ENCODE measurements at places on chromosomes 3 and 15.

DNA sequence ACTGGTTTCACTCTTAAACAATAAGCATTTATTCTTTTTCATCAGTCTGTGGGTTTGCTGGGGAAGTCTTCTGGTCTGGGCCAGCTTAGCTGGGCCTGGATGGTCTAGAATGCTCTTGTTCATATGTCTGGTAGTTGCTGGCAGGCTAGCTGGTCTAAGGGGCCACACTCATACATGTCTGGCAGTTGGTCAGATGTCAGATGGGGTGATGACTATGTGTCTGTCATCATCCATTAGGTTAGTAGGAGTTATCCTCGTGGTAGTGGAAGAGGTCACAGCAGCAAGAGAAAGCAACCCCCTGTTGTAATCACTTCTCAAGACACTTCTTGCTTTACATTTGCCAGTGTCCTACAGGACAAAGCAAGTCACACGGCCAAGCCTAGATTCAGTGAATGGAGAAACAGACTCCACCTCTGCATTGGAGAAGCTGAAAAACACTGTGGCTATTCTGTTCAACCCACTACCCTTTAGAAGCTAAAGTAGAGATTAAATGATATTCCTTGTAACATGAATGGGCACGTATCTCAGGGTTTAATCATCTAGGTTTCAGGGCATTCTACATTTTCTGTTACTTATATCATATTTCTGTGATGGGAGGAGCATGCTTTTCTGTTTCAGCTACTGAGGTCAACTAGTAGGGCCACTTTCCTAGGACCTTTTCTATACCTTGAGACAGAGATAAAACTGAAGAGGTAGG is 5.5 kb upstream of the ARID3B start:
- no peak for DNase-seq

DNA sequence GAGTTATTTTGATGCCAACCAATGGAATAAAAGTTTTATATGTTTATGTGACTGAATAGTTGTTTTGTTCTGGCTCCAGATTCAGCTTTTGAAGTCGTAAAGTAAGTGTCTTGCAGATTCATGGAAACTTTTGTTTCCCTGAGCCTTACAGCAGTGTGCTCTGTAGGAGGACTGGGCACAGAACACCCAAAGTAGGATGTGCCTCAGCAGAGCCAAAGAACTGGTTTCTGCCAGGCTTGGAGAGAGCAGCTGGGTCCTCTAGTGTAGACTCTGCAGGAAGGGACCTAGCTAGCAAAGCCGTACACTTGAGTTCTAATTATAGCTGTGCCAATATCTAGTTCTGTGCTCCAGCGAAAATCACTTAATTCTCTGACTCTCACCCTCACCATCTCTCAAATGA is 261.2 kb upstream of the DNAJC19 start:
- no peak for DNase-seq

DNA sequence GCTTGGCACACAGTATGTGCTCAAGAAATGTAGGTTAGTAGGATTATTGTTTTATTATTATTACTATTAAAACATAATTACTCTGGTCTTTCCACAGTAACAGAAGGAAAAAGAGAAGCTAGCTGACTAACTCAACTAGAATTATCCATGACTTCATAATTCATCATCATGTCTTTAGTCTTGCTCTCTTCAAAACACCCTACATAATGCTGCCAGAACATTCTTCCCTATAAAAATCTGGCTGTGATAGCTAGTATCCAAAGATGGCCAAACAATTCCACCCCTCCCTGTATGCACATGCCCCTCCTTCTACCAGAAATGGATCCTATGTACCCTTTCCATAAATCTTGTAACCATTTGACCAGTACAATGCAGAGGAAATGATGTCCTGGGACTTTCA is 48.8 kb upstream of the SRGAP3 start:
- no peak for DNase-seq

DNA sequence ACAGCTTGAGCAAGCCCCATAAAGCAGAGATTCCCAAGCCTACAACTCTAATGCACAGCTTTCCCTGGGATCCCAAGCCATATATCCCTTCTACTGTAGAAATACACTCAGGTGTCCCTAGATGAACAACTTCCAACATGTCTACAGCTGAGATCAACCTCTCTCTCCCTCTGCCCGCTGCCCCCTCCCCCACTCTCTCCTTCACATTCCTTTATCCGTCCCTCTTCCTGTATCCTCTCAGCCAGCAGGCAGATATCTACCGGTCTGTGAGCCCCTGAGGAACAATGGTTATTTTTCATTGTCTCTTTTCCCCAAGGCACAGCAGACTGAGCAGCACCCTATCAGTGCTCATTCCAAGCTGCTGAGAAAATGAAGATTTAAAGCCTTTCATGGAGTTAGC is 138.6 kb downstream of the SUCLG2 start:
- DNase-seq, result no peak

DNA sequence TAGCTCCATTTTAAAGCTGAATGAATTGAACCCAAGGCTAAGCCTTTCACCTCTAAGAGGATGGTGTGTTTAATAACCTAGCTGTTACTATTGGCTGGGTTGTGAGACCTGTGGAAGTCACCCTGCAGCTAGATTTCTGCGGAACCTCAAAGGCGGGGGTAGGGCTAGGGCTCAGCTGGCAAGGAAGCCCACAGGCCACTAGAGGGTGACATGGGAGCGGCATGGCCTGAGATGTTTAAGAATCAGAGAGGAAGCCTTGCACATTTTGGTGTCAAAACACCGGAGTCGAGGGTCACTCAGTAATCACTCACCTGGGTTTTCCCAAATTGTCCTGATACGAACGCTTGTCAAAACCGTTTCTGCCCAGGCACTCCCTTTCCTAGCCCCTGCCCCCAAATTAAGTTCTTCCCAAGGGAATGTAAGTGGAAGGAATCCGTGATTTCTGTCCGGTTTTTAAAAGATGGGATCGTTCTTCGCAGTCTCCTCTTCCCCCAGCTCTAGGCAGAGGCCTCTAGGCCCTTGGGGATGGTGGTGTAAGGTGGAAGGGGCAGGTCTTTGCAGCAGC is 3.8 kb upstream of the ACAD9 start:
- DNase-seq, result peak; percentile 47

- no peak for DNase-seq
These were observed 259.8 kb downstream of the MAGI1 start for GRCh38 chr3:65778968-65779367.

- peak; percentile 68 for DNase-seq
These were observed 4.9 kb downstream of the PRRT3 start for GRCh38 chr3:9947025-9947995.

DNA sequence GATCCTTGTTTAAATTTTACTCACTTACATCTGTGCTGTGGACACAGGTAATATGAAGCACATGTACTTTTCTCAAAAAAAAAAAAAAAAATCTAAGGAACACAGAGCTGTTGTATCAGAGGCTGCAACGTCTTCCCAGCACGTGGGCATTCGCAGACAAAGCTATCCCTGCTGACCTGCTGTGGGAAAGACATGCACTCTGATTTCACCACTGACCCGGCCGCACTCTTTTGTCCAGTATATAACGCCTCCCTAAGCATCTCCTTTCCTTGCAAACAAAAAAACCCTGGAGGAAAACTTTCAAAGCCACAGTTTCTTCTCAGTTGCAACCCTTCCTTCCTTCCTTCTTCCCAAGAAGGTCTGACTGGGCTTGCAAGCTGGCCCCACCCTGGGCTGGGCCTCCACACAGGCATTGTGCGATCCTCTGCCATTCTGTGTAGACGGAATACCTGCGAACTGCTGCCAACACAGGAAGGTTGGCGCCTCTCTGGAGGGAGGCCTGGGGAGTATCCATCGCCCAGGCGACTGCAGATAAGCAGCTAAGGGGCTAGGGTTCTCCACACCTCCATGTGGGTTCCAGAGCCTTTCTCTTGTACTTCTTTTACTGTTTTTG is 50.8 kb downstream of the SLC12A8 start:
- no peak for DNase-seq

- no peak for DNase-seq
These were observed 59.7 kb upstream of the TMEM108 start for GRCh38 chr3:132978464-132978863.

DNA sequence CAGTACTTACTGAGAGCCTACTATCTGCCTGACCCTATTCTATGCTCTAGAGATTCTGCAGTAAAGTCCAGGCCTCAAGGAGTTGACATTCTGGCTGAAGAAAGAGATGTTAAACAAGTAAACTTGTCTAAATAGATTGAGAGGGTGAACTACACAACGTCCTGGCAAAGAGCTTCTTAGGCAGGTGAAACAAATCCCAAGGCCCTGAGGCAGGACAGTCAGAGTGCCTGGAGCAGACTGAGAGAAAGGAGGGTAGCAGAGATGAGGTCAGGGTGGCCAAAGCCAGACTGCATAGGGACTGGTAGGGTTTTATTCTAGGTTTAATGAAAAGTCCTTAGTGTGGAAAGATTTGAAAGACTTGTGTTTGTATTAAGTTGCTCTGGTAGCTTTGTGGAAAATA is 84.5 kb upstream of the ATP11B start:
- DNase-seq, result no peak

- DNase-seq, result peak; percentile 41
These were observed 3.0 kb upstream of the MAP1A start for GRCh38 chr15:43514241-43515057.

DNA sequence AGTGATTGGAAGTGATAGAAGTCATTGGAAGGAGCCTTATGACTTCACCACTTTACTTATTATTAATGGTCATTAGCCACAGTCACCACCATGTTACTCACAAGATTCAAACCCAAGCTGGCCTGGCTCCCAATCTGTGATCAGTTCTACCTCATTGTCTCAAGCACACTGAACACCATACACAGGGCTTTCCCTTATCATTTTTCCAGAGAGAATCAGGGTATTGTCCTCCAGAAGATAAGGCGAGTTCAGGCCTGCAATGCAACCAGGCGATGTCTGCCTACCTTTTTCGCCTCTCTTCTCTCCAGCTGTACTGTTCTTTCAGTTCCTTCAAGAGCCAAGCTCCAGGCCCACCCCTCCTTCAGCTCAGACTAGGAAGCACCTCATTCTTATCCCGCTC is 24.9 kb downstream of the EMC7 start:
- DNase-seq, result no peak

DNA sequence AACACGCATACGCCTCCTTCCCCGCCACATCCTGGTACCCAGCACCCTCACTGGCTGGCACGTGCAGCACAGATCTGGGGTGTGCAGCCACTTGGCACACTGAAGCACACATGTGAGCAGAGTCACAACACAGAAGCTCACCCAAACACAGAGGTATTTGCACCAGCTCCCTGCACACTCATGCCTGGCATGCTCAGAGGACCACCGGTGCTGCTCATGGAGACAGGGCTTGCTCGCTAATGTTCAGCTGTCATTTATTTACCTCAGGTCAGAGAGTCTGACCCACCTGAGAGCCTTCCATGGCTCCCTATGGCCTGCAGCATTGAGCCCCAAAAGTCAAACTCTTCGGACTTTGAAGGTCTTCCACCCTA is 70.4 kb downstream of the ADAMTS7 start:
- DNase-seq, result no peak

GRCh38 chr3:99167071-99167470 is 265.6 kb upstream of the DCBLD2 start:
- DNase-seq, result no peak

- DNase-seq, result no peak
These were observed 635.9 kb downstream of the CADM2 start for GRCh38 chr3:85594676-85595075.

GRCh38 chr3:119018690-119019463 is 15.8 kb downstream of the IGSF11 start:
- no peak for DNase-seq

GRCh38 chr3:113948015-113948917 is 453 bp downstream of the ZDHHC23 start:
- peak; percentile 52 for DNase-seq

DNA sequence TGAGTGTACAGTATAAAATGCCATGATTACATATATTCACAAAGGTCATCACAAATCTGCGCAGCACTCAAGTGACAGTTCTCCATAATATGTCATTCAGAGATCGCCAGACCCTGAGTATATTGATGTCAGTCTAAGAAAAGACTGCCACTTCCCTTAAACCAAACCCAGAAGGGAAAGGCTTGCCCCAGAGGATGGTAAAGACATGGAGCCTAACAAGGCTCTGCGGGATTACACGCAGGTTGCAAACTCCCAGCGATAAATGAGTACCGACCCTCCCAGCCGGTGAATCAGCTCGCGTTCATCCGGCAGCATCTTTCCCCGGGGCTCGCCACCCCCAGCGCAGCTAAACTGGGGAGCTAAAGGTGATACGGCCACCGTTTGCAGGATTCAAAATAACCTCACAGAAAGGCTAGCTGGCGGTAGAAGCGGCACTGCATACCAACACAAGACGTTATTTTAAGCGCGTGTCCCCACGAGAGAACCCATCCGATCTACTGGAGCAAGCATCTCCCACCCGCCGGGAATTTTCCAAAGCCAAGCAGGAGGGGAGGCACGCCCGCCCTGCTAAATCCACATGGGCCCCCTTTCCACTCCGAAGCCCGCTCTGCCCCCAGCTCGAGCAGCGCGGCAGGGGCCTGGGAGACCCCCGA is 643 bp downstream of the MYO5A start:
- DNase-seq, result peak; percentile 33

DNA sequence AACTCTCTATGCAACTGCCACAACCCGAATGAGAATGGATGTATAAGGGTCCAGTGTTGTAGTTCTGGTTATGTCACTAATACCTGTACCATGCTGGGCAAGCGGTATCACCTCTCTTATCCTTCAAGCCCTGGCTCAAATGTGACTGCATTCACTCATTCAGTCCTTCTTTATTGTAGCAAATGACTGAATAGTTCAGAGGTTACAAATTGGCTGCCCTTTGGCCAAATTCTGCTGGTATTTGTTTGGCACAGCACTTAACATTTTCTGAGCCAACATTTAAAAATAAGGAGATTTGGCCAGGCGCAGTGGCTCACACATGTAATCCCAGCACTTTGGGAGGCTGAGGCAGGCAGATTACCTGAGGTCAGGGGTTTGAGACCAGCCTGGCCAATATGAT is 47.5 kb downstream of the DLEC1 start:
- no peak for DNase-seq

- no peak for DNase-seq
These were observed 13.7 kb upstream of the U2SURP start for GRCh38 chr3:142987707-142988106.

DNA sequence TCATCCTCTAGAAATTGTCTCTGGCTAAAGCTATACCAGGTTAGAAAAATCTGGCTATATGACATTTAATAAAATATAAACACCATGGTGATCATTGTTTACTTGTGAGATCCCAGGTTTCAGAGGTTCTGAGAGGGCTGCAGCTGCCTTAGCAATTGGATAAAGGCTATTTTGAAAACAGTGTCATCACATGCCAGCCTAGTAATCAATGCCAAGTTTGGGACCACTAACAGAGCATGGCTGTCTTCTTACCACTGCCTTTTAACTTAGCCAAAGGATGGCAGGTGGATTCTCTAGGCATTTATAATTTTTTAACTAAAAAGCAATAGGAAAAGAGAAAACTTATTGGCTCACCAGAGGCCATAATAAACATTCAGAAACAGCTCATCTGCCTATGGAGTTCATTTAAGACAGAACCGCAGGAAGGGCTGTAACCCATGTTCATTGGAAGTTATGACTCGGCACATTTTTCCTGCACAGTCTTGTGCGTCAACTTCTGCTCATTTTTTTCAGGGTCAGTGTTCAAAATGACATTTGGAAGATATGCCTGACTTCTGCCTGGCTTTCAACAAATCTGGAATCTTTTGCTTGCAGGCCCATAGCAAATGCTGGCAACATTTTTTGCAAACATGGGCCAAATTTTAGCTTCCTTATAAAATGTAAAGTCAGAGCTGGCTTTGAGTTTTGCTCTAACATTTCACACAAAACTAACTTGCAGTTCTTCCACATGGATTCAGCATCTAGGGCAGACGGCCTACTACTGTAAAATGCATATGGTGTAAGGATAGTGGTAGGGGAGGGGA is 476.0 kb upstream of the TBL1XR1 start:
- DNase-seq, result no peak
